ENCODE measurements at places on chromosomes 5 and 9.

GRCh38 chr9:85167146-85167545 is 497.6 kb downstream of the NTRK2 start:
- DNase-seq: no peak

DNA sequence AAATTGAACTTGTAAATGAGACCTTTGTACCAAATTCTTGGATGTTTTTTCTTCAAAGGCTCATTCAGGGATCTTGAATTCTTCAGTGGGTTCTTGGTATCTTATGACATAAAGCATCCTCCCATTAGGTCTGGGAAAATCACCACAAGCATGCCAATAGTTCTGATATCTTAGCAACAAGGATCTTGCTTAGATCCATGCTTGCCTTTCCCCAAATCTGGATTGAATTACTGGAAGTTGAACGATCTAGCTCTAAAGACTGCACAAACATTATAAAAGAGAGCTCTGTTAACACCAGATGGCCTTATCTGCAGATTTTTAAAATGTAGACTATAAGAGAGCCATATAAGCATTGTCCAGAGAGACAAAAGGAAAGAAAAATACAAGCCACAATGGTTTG is 266.3 kb downstream of the RAB3C start:
- DNase-seq: no peak

DNA sequence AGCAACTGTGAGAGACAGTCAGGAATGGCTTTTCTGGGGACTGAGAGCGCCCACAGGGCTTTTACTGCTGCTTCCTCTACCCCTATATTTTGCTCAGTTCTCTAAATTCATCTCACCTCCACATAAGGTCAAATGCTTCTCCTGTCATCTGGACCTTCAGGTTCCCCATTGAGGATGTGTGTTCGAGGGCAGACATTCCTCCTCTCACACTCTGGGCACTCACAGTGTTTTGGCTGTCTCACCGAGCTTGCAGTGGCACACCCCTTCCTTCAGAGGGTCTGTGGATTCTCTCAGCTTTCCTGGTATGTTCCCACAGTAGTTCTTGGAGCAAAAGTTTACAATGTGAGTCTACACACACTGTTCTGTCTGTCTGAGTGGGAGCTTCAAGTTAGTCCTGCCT is 127.8 kb upstream of the GLRA1 start:
- no peak for DNase-seq

- DNase-seq: no peak
These were observed 34.7 kb downstream of the ITGA1 start for GRCh38 chr5:52822437-52822836.

GRCh38 chr9:5185220-5185840 is at the start of gene INSL6:
TSS of gene INSL6 (minus strand) at chr9:5185639. CDS start at chr9:5185602, 37 bp downstream.
- DNase-seq: no peak
